ENCODE measurements at places on chromosomes 4 and X. TPM values are rescaled to one million over a fixed set of nuclear protein-coding genes. Genes with fewer than 3 reads are reported as not detected.

DNA sequence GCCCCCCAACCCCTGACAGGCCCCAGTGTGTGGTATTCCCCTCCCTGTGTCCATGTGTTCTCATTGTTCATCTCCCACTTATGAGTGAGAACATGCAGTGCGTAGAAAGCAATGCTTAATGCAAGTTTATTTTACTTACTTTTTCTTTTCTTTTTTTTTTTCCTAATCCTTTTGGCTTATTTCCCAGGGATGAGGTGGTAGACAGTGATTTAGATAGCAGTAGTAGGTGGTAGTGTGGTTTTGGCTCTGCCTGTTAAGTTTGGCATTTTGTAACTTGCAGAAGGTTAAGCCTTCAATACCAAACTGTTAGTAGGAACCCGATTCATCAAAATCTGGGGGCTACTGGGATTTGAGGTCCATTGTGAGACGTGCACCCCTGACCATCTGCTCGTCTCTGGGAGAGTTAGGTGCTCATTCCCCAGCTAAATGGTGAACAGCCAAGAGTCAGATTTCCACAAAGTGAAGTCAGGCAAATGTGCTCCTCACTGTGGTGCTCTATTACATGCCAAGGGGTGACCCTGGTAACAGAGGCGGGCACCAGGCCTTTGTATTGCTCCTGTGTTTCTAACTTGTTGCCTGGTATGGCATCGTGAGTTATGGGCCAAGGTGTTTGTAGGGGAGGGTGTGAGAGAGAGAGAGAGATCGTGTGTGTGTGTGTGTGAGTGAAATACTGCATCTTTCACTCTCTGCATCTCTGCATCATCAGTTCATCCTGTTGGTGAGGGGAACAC, 70.3 kb downstream of the PHOX2B start:
- H3K27ac ChIP-seq, result no peak overlapping the region
- no peaks in the 10 kb centered on the region for H3K27me3 ChIP-seq
- H3K4me1 ChIP-seq, result no peaks in the 10 kb centered on the region
- no peak for DNase-seq
- H3K36me3 ChIP-seq, result no peaks in the 10 kb centered on the region
- H3K4me3 ChIP-seq, result no peak overlapping the region

DNA sequence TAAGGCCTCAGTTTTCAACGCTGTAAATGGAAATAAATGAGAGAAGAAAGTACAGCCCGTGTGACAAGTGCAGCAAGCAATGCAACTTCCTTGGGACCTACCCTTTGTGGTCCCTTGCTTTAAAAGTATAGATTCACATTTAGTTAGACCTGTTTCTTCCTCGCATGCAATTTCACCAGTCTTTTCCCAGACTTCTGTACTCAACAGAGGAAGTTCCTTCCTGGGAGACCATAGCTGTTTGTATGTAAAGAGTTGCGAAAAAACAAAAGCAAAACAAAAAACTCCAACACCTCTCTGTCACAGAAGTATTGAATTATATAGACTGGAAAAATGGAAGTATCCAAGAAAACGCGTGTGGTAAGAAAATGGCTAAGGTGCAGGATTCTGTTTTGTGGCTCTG, 1.1 kb upstream of the IRF2 start:
- H3K4me1 ChIP-seq, result peaks cover 52% of the 10 kb centered on the region
- peaks cover 34% of the 10 kb centered on the region for H3K36me3 ChIP-seq
- peak overlapping the region; percentile 100 for H3K27ac ChIP-seq
- H3K4me3 ChIP-seq, result peak overlapping the region; percentile 99
- DNase-seq, result no peak

DNA sequence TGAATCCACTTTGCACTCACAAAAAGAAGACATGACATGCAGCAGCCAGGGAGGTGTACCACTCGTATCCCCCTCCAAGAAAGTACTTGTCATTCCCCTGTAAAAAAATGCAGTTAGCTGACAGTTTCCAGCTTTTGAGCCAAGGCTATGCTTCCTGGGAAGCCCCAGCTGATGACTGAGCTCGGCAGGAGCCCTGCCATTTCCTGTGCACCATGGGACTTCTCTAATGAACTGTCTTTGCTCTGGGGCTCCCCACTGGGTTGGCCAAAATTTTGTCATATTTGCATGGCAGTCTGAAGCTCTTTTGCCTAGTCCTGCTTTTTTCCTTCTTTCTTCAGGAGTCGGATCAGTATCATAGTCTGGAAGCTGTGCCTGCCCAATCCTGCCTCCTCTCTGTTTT, 104.5 kb upstream of the MAOA start:
- no peaks in the 10 kb centered on the region for H3K4me1 ChIP-seq
- H3K36me3 ChIP-seq, result no peaks in the 10 kb centered on the region
- H3K27ac ChIP-seq, result no peak overlapping the region
- DNase-seq, result no peak
- H3K4me3 ChIP-seq, result no peak overlapping the region
- H3K27me3 ChIP-seq, result no peaks in the 10 kb centered on the region

CENPE gene
- 41.9 TPM for total RNA-seq

HAUS7 gene
- total RNA-seq, result 59.1 TPM

Data from activated CD4-positive, alpha-beta memory T cell treated with anti-CD3 and anti-CD28 coated beads for 36 hours (primary cell).